Fibroblast of skin of right quadriceps (primary cell): ENCODE measurements at places on chromosomes 2 and 18.

- no peak for DNase-seq
Measured at GRCh38 chr18:3648200-3648599, 198.2 kb downstream of the TGIF1 start.

GRCh38 chr2:189570570-189571031 is 10.0 kb downstream of the SLC40A1 start:
- peak; percentile 88 for DNase-seq

DNA sequence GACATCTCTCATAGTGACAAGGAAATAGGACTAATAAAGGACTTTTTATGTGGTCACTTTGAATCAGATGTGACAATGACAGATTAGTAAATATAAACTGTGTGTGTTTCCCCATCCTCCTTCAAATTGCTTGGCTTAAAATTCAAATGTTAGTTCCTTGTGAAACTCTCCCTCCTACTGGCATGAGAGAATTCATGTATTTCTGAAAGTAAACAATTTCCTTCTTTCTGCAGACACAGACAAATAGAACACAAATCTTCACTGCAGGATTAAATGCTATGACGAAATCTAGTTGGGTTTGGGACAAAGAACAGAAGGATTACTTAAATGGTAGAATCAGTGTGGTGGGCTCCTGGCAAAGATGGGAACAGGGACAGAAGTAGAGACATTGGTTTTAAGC is 328.7 kb upstream of the FAM98A start:
- no peak for DNase-seq

GRCh38 chr18:12574494-12575185 is 83.3 kb downstream of the SPIRE1 start:
- DNase-seq: no peak

DNA sequence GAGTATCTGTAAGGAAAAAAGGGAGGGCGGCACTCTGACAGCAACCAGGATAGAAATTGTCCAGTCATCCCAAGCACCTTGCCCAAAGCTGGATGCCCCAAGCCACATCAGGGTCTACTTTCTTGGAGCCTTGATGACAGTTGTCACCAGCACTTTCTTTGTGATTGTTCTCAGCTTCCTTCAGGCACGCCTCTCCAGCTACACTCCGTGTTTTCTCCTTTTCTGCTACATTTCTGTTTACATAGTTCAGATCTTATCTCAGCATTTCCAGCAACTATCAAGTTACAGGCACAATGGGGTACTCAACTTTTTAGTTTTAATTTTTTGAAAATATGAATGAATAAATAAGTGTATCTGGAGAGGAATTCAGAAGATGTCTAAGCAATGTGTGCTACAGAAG is 115.3 kb upstream of the CELF4 start:
- no peak for DNase-seq
